Nasal cavity respiratory epithelium epithelial cell of viscerocranial mucosa (primary cell): ENCODE measurements at places on chromosomes 16 and 17. TPM values are rescaled to one million over a fixed set of nuclear protein-coding genes. Genes with fewer than 3 reads are reported as not detected.

COX4I1 gene
- total RNA-seq = 356 and 505 TPM in 2 replicates

KRTAP2-2 gene
- total RNA-seq = not detected in 2 replicates

INCA1 gene
- under 0.01 and 0.21 TPM in 2 replicates for total RNA-seq

PRAC1 gene
- total RNA-seq = not detected in 2 replicates

DOC2B gene
- total RNA-seq = under 0.01 and 17.8 TPM in 2 replicates

SLC5A10 gene
- under 0.01 and 0.07 TPM in 2 replicates for total RNA-seq

RECQL5 gene
- 17.4 and 27.6 TPM in 2 replicates for total RNA-seq

KRTAP4-4 gene
- not detected in 2 replicates for total RNA-seq
